Activated T-helper 2 cell treated with anti-CD3 and anti-CD28 coated beads, Interferon-gamma antibody, Interleukin-2, Interleukin-4, amounts not matched to agents 10 μg/mL and 5 μg/mL and 100 μg/mL, durations not matched to agents 14 hours and 24 hours and 36 hours (primary cell): ENCODE measurements at places on chromosomes 1 and 21. TPM values are rescaled to one million over a fixed set of nuclear protein-coding genes. Genes with fewer than 3 reads are reported as not detected.
A peak's percentile ranks its signal among the peaks of the same experiment; 100 is the strongest.

- peaks cover 21% of the 10 kb centered on the region for H3K36me3 ChIP-seq
- no peaks in the 10 kb centered on the region for H3K27me3 ChIP-seq
- no peak for DNase-seq
- peak overlapping the region; percentile 4 for H3K4me3 ChIP-seq
- H3K27ac ChIP-seq = peak overlapping the region; percentile 67
These were observed 34.7 kb downstream of the WASF2 start for GRCh38 chr1:27455139-27455811.

- H3K27ac ChIP-seq = no peak overlapping the region
- no peak for DNase-seq
- no peaks in the 10 kb centered on the region for H3K36me3 ChIP-seq
- H3K27me3 ChIP-seq = peaks cover 16% of the 10 kb centered on the region
These were observed 16.0 kb upstream of the SLC2A7 start for GRCh38 chr1:9042272-9042671.

DNA sequence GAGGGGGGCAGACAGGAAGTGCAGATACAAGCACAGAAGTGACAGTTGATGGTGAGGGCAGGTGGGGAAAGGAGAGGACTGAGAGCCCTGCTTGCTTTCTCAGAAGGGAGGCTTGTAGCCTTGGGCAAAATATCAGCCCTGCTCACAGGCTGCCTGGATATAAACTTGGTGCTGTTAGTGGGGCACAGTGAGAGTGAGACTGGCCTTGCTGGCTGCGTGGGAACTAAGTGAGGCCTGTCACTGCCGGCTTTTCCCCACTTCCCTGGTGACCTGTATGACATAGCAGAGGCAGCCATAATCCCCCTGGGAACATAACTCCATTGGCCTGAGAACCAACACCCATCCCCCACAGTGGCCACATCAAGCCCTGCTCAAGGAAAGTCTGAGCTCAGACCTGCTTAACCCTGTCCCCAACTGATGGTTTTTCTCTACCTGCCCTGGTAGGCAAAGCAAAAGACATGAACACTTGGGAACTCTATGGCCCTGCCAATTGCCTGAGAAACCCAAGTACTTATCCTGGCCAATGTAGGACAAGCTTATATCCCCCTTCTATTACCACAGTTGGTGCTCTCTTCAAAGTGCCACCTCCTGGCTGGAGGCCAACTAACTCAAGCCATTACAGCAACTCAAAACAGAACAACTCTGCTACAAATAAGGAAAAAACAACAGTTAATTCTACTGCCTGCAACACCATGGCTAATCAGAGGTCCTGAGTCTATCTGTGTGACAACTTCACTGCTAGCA lies 472.7 kb downstream of the PLPP3 start:
- DNase-seq = no peak
- H3K27me3 ChIP-seq = no peaks in the 10 kb centered on the region
- H3K27ac ChIP-seq = no peak overlapping the region
- no peaks in the 10 kb centered on the region for H3K36me3 ChIP-seq
- no peaks in the 10 kb centered on the region for H3K4me1 ChIP-seq

DNA sequence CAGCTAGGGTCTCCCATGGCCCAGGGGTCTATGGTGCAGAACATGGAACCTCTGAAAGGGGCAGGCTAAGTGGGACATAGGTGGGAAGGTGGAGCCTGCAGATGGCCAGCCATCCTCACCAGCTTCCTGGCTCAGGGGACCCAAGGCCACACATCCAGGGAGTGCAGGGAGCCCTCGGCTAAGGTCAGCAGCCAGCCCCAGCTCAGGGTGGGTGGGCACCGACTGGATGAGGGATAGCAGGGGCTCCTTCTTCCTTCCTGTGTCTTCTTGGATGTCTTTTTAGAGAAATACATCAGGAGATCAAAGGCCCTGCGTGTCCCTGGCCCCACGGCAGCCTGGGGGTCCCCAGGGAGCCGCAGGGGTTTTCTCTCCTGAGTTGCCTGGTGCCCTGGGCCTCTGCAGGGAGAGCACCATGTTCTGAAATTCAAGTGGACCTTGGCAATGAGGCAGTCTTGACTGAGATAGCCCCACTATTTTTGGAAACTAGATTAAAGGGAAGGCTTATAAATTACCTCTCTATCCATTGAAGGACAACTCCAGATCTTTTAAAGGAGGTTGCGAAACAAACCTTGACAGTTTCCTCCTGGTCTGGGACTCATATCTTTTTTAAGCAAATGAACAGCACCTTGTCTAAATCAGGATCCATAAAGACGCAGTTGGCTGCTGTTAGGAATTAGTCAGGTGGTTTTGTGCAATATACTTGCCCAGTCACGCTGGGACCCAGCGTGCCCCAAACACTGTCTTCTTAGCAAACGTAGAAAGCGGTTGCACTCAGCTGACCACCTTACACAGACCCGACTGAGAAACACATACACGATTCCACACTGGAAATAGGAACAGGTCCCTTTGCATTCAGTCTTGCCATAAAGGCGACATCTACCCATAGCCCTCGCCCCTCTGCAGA lies 242.3 kb downstream of the TOMM20 start:
- H3K27me3 ChIP-seq = no peaks in the 10 kb centered on the region
- peaks cover 54% of the 10 kb centered on the region for H3K4me1 ChIP-seq
- H3K27ac ChIP-seq = no peak overlapping the region
- no peak for DNase-seq

- no peaks in the 10 kb centered on the region for H3K36me3 ChIP-seq
- DNase-seq = no peak
- no peaks in the 10 kb centered on the region for H3K4me1 ChIP-seq
- no peak overlapping the region for H3K27ac ChIP-seq
- H3K27me3 ChIP-seq = peaks cover 3% of the 10 kb centered on the region
- no peak overlapping the region for H3K4me3 ChIP-seq
These were observed 650.3 kb upstream of the NR5A2 start for GRCh38 chr1:199377211-199377610.

GRCh38 chr1:229262239-229262638 lies 8.7 kb upstream of the RAB4A start:
- H3K4me1 ChIP-seq = peaks cover 18% of the 10 kb centered on the region
- H3K27me3 ChIP-seq = peaks cover 3% of the 10 kb centered on the region
- H3K4me3 ChIP-seq = no peak overlapping the region
- DNase-seq = no peak

DNA sequence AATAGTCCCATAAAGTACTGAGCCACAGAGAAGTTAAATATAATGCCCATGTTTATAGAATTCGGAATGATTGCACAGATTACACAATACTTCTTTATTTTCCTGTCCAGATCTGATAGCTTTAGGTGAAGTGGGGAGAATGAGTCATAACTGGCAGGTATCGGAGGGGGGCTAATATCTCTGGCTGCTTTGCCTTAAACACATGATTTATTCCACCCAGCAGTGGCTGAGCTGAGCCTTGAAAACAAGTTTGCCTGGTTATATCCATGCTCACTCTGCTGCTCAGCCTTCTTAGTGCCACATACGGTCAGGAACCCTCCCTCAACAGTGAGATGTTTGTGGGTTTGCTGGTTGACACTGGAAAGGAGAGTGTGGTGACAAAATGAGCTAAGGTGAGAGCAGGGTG lies 119.7 kb upstream of the ZNF648 start:
- H3K27me3 ChIP-seq = peaks cover 11% of the 10 kb centered on the region
- H3K27ac ChIP-seq = no peak overlapping the region
- no peaks in the 10 kb centered on the region for H3K4me1 ChIP-seq
- no peak for DNase-seq
- H3K4me3 ChIP-seq = no peak overlapping the region

- H3K27me3 ChIP-seq = peaks cover 4% of the 10 kb centered on the region
- H3K4me3 ChIP-seq = no peak overlapping the region
- no peak for DNase-seq
- H3K36me3 ChIP-seq = no peaks in the 10 kb centered on the region
These were observed 29.4 kb downstream of the SPATA46 start for GRCh38 chr1:162347281-162347680.

DNA sequence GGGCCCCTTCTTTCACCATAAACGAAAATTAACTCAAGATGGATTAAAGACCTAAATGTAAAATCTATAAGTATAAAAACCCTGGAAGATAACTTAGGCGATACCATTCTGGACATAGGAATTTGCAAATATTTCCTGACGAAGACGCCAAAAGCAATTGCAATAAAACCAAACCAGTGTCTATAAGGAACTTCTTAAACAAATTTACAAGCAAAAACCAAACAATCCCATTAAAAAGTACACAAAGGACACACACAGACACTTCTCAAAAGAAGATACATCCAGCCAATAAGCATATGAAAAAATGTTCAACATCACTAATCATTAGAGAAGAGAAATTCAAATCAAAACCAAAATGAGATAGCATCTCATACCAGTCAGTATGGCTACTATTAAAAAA lies 78.8 kb upstream of the C1orf105 start:
- H3K27ac ChIP-seq = no peak overlapping the region
- H3K27me3 ChIP-seq = no peaks in the 10 kb centered on the region
- H3K4me3 ChIP-seq = no peak overlapping the region
- no peak for DNase-seq
- peaks cover 57% of the 10 kb centered on the region for H3K4me1 ChIP-seq

Gene ILDR2
- total RNA-seq = 18.5 and 22.8 TPM in 2 replicates

Gene PRR9
- not detected in 2 replicates for total RNA-seq

Gene GBP5
- total RNA-seq = 34.3 TPM in 2 replicates
